ENCODE measurements at places on chromosomes 11 and 22.

DNA sequence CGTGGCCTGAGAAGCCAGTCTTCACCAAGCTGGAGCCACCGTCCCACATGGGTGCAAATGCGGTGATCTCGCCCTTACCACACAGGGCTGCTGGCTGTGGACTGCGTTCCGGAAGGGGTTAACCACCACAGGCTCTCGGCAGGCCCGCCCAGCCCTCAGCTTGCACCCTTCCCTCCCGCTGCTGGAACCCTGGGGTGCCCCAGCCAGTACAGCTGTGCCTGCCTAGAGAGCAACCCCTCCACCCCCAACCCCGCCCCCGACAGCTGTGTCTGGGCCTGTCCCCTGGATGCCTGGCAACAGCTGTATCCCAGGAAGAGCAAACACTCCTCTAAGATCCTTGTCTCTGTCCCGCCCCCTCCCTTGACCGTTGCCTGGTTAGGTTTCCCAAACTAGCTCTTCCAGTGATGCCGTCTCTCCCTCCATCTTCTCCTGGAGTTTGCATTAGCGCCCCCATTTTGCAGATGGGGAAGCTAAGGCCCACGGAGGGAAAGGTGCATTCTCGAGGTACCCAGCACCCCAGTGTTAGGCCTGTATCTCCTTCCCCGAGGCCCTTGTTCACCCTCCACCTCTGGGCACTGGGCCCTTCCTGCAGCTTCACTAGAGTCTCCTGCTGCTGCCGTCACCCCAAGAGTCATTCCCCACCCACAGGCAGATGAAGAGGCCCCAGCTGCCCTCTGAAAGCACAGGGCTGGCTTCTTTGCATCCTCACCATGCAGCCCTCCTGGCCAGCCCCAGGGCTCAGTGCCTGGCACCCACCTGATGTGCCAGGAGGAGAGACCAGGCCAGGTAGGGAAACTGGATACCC lies 12.6 kb upstream of the COX8A start:
- DNase-seq = peak; percentile 48

DNA sequence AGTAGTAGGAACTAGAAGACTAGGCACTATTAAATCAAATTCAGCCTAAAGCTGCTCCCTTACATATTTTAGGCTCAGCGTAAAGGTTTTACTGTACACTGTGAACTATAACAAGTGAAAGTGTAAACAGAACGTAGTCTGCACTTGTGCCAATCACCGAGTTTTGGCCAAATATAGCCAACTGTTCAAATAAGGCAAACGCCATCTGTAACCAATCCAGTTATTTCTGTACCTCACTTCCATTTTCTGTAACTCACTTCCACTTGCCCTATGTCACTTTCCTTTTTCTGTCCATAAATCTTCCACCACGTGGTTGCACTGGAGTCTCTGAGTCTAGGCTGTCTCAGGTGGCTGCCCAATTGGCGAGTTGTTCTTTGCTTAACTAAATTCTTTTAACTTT lies 2132.2 kb downstream of the LRRC4C start:
- DNase-seq = no peak

DNA sequence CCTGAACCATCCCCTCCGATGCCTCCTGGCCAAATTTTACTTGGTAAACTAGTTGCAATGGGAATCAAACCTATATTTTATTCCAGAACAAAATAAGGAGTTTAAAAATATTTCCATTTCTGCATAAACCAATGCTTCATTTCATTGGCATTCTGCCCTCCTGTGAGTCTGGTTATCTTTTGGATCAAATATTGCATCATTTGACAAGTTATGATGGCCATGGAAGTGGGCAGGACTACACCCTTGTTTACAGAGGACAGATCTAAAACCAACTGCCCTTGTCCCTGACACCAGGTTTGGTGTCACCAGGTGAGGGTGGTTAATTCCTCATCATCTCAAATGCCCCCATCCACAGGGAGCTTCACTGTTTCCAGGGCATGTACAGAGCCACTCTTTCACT lies 28.2 kb upstream of the E2F8 start:
- no peak for DNase-seq

DNA sequence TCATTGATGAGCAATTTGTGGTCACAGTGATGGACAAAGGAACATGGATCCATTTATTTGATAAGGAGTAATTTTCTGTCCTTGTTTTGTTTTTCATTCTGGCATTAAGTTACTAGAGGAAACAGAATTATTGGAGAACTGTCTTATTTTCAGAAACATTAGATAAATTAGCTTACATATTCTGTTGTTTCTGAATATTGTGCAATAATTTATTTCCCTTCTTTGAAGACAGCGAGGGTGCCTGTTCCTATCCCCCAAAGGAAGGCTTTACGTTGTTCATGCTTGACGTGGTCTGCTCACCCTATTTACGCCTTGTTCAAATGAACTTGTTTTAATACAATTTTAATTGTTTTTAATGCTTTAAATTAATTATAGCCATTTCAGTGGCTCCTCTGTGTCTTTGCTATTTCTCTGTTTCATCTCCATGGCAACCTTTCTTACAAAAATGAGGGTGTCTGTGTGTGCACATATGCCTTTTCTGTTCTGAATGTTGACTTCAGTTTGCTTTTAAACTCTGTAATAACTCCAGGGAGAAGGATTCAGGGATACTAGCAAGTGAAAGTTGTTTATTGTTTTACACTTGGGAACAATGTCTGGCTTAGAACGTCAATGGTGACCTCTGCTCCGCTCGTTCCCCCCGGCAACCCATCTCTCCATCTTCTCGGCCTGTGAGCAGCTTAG lies 138.3 kb upstream of the PLET1 start:
- peak; percentile 17 for DNase-seq

- DNase-seq = no peak
Measured at GRCh38 chr11:84372381-84372950, 1086.3 kb upstream of the CCDC90B start.

- DNase-seq = no peak
Measured at GRCh38 chr11:7384691-7385090, 100.6 kb upstream of the OLFML1 start.

DNA sequence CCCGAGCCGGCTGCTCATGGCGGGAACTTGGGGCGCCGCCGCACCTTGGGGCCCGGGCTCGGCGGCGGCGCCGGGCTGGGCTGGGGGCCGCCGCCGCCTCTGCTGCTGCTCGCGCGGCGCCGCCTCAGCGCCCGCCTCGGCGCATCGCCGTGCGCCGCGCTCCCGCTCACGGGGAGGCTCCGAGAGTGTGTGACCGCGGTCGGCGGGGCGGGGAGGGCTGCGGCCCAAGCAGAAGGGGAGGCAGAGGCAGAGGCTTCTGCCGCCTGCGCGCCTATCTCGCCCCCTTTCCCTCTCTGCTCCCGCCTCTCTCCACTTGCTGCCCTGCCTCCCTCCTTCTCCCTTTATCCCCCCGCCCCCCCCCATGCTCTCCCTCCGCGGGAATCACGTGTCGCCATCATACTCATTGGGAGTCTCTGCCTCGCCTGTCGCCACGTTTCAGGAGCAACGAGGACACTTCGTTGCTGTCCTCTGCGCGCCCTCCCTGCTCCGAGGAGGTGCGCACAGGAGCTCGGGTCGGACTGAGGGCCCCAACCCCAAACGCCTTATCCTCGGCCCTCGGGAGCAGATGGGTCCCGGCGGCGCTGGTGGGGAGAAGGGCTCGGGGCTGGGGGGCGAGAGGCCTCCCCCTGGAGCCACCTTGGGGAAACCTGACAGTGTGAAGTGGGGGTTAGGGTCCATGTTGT lies at the start of gene GUCY1A2:
GUCY1A2 (minus strand) TSS at position 258 of the 683 bp plus-strand sequence. CDS start 421 bp downstream, outside the sequence.
- no peak for DNase-seq

DNA sequence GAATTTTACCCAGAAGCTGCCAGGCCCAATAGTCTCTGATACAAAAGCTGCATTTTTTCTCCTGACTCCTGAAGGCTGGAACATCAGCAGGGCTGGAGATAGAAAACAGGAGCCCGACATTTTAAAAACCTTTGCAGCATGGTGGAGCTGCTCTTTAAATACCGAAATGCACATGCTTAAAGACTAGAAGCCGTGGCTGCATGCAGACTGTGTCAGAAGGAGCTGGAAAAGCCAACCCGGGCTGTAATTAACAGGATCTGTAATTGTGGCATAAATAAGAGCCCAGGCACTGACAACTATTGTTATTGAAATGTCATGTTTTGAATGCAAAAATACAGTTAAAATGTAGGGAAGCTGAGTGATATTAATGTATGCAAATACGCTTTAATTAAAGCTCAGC lies 304.9 kb upstream of the PLET1 start:
- no peak for DNase-seq

DNA sequence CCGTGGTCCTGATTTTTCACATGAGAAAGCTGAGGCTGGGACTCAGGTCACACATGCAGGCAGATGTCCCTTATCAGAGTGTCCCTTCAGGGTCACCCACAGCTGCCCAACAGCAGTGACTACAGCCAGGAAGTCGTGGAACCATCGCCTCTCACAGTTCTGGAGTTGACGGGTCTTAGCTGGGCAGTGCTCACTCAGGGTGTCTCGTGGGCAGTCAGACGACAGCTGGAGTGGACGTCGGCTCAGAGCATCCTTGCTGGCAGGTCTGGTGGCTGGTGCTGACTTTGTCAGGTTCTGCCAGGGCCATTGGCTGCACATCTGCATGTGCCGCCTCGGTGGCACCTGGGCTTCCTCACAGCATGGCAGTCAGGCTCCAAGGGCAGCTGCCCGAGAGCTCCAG lies 35.6 kb upstream of the TH start:
- no peak for DNase-seq

DNA sequence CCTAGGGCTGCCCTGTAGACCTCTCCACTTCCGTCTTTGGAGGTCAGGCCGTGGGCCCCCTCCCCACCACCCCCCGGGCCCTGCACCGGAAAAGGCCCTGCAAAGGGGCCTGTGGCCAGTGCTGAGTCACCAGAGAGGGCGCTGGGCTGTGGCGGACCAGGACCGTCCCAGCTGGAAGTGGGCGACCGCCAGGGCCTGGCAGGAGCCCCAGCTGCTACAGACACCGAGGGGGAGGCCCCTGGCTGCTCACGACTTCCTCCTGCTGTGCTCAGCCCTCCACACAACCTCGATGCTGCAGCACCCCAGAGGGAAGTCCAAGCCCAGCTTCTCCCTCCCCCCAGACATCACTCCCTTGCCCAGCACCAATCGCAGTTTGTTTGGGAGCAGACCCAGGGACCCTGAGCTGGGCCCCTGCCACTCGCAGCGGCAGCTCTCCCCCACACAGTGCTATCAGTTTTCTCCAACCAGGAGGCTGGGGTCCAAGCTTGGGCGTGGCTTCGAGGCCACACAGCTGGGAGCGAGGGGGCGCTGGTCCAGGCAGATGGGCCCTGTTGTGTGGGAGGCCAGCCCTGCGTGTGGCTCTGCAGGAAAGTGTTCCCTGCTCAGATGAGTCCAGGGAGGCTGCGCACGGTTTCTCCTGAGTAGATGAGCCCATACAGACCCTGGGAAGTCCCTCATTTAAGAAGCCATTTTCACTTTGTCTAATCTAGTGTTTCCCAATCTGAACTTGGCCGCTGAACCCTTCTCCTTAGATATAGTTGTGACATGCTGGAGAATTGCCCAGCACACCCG lies 5.6 kb upstream of the SH3BP1 start:
- DNase-seq = no peak

- no peak for DNase-seq
Measured at GRCh38 chr11:64586366-64586765, 4.7 kb upstream of the SLC22A12 start.

- DNase-seq = no peak
Measured at GRCh38 chr11:12897390-12897789, 111.7 kb upstream of the RASSF10 start.
